ENCODE measurements at places on chromosomes 6 and 20. TPM values are rescaled to one million over a fixed set of nuclear protein-coding genes. Genes with fewer than 3 reads are reported as not detected.

Gene LAMA5
- total RNA-seq: 145 TPM

DNA sequence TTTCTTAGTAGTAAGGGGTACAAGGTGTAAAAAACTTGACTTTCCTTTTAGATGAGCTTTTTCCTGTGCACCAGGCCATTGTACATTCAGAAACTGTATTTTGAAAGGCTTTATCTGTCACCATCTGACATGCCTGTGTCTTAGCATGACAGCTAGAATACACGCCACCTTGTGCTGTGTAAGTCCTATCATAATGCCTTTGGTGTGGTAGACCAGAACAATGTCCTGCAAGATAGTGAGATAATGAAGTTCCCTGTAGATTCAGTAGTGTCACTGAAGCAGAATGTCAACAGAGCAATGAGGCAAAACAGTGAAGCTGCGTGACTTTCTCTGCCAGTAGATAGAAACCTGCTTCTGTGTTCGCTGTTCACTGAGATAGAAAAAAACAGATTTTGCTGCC, 105.8 kb downstream of the JAG1 start:
- no peak for DNase-seq

DNA sequence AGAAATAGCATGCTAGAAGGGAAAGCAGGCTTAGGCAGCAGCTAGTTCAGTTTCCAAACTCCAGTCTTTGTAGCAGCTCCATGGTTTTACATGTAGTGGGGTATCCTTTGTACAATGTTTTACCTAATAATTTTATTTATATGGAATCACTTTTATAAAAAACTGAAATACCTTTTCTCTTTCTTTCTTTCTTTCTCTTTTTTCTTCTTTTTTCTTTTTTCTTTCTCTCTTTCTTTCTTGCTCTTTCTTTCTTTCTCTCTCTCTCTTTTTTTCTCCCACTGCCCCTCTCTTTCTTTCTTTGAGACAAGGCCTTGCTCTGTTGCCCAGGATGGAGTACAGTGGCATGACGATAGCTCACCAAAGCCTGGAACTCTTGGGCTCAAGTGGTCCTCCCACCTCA, 41.4 kb upstream of the FYN start:
- no peak for DNase-seq

DNA sequence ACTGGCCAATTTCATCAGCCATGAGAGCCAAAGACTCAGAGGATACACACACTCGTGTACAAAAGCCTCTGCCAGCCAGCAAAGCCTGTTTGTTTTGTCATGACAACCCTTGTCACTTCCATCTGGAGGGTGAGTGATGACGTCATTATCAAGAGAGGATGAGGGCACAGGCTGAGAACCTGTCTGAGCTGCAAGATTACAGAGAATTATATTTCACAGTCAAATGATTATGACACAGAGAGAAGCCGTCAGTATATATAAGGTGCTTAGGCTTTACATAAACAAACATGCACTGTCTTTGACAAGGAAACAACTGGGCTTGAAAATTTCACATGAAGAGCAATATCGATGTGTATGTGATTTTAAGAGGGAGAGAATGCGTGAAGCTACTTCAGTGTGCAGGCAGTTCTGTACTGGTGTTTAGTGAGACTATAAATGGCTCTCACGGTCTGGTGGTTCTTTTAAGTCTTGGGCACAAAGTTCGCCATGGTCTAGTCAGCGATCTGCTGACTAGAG, 36.5 kb upstream of the BCLAF1 start:
- peak; percentile 10 for DNase-seq

Measured in endothelial cell of umbilical vein (primary cell).